ENCODE measurements at places on chromosomes 2 and 18. TPM values are rescaled to one million over a fixed set of nuclear protein-coding genes. Genes with fewer than 3 reads are reported as not detected.

LRRC30 gene
- polyA plus RNA-seq = not detected

CCL20 gene
- 1.1 TPM for polyA plus RNA-seq

RESP18 gene
- not detected for polyA plus RNA-seq

ZFAND2B gene
- 19.0 TPM for polyA plus RNA-seq
